Activated CD4-positive, alpha-beta T cell treated with anti-CD3 and anti-CD28 coated beads, Interleukin-2, Interleukin-4, amounts not matched to agents 100 ng/mL and 50 ng/mL, durations not matched to agents 16 hours and 8 hours (primary cell): ENCODE measurements at places on chromosomes 3 and 15.
A peak's percentile ranks its signal among the peaks of the same experiment; 100 is the strongest.

DNA sequence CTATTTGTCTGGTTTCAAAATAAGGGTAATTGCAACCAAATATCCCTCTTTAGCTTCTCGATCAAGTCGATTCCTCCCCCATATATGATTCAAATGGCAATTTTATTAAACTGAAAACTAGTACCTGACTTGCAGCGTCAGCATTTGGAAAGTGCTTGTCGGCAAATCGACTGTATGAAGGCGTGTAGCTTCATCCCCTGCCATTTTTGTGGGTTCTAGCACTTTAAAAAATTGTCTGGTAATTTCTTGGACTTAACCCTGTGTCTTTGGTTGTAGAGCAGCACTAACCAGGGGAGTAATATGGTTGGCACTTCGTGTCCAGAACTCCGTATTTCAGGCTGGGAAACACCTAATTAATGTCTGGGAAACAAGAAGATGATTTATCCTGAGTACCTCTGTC lies 573 bp downstream of the MME start:
- DNase-seq = no peak

GRCh38 chr15:52804526-52805081 lies 14.5 kb upstream of the ONECUT1 start:
- DNase-seq = no peak

GRCh38 chr15:99932676-99933402 lies 199.6 kb upstream of the LYSMD4 start:
- no peak for DNase-seq

- DNase-seq = no peak
These were observed at the start of gene SLITRK3 for GRCh38 chr3:165195640-165196576. SLITRK3 (minus strand) TSS chr3:165196384; CDS start chr3:165190830, 5,554 bp downstream.

GRCh38 chr15:74270854-74271520 lies 34.9 kb downstream of the CCDC33 start:
- no peak for DNase-seq

DNA sequence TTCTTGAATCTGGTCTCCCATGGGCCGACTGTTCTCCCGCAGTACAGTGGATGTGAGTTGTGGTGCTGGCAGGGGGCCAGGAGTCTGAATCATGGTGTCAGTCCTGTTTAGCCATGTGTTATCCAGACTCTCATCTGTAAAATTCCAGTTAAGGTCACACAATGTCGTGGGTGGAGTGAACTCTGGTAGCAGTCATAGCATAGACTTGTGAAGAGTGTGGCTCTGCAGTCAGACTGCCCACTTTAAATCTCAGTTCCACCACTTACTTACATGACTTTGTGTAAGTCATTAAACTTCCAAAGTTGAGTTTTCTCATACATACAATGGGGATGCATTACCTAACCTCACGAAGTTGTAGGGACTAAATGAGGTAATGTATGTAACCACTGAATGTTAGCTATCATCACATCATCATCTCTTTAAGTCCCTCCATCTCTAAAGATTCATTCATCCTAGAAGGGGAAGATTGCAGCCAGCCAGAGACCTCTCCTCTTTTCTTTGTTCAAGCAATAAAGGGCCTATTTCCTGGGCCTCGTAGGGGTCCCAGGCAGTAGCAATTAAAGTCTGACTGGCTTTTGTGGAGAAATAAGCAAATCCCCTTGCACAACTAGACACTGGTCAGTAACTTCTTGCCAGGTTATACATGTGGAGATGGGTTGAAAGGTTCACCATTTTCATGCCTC lies 93.9 kb downstream of the PCCB start:
- DNase-seq = no peak

- DNase-seq = peak; percentile 63
These were observed 15.5 kb downstream of the TATDN2 start for GRCh38 chr3:10263646-10264363.

GRCh38 chr3:106945435-106945834 lies 431.8 kb upstream of the CCDC54 start:
- no peak for DNase-seq

- no peak for DNase-seq
These were observed 137.8 kb downstream of the KLF13 start for GRCh38 chr15:31464216-31465082.

DNA sequence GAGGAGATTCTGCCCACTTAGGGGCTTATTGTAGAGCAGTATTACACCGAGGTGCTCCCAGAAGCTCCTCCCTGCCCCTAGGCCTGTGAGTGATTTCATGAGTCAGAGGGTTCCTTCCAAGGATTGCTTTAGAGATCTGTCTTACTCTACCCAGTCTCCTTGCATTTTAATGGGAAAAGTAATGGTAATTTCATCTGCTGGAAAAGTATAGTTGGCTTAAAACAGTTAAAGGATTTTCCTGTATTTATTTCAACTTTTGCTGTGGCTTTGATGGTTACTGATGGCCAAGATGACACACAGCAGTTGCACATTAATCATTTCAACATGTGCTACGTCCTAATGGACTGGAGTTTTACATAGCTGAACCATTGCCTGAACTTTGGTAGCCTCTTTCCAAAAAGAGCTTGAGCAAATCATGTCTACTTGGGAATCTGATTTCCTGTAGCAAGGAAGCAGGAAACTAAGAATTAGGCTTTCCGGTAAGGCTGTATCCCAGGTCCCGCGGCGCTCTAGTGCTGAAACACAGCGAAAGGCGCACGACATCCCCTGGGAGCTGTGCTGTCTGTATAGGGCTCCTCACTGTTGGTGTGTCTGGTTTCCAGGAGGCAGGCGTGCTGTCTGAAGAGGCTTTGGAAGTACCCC lies 9.2 kb upstream of the PGPEP1L start:
- DNase-seq = no peak
